ENCODE measurements at places on chromosomes 6 and 20.

DNA sequence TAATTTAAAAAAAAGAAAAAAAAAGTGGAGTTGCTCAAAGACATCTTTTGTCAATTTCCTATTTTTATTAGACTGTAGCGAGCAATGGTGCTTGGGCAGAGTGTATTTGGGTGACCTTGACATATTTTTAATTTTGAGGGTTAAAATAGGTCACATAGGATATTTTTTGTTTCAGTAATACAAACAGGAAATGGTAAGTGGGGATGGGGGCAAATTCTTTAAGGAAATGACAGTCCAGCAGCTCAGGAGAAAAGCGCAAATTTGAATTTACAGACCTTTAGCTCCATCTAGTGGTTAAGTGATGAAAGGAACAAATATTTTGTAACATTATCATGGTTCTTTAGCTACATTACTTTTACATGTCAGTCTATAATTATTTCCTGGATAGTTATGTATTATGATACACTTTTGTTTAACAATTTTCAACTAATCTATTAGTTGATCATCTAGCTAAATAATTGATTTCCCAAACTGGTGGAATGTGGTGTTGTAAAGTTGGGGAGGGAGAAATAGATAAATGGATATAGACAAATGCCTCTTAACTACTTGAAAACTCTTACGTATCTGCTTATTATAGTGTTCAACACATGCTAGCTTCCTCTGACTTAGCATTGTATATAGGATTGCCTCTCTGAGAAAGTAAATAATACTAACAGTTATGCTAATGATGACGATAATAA is 10.0 kb downstream of the CITED2 start:
- peak; percentile 67 for DNase-seq

DNA sequence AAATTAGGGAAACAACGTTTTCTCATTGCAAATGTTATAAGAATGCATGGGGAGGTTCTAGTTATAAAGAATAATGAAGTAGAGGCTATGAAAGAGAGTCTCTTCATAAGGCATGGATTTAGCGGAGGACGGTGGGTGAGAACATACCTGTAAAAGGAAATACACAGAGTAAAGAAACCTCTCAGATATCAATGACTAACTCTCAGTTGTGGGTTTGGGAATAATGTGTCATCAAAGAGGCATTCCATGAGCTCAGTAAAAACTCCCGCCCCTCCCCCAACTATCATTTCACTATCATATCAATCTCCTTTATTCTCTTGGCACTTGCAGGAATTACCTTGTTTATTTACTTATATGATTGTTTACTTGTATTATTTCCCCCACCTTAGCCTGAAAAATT is 695.4 kb downstream of the PTPRT start:
- DNase-seq, result no peak

DNA sequence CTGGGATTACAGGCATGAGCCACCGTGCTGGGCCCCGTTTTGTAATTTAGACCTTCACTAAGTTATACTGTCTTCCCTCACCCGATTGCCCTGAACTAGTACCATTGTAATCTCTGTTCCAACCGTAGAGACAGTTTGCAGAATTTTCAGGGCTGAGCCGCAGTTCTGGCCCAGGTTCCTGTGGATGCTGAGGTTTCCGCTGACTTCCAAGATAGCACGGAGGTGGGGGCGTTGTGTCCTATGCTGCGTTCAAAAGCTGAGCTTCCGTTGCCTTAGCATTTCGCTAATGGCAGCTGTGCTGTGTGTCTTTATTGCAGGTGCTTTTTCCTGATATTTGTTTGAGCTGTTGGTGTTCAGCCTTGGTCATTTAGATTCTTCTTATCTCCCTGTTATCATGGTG is 137.0 kb downstream of the SOX4 start:
- DNase-seq, result no peak

GRCh38 chr20:23649242-23649641 is 11.5 kb upstream of the CST3 start:
- DNase-seq, result no peak

- DNase-seq, result no peak
These were observed 18.6 kb downstream of the FARS2 start for GRCh38 chr6:5279891-5280338.

DNA sequence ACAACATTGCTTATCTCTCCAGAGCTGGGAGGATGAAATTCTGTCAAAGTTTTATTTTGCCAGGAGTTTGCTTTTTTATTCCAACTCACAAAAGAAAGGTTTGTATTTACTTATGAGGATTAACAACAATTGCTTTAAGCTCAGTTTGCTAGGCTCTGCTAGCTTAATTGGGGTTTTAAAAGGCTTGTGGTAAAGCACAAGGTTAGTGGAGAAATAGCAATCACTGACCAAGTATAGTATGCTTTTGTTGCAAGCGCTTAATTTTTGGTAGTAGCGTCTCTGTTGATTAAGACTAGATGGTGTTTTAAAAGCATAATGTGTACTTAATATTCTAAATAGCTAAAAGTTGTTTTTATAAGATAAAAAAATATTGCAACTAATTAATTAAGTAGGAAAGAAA is 45.7 kb downstream of the TINAG start:
- DNase-seq, result no peak

- no peak for DNase-seq
These were observed 18.1 kb downstream of the CST9 start for GRCh38 chr20:23587631-23588030.

Data from HT-29 (cell line).